ENCODE measurements at places on chromosomes 2 and 18. TPM values are rescaled to one million over a fixed set of nuclear protein-coding genes. Genes with fewer than 3 reads are reported as not detected.

Gene POMC
- total RNA-seq = 2.2 TPM

Gene MC4R
- not detected for total RNA-seq

Gene LOXHD1
- 0.37 TPM for total RNA-seq

Gene ADAM23
- 4.7 TPM for total RNA-seq

Gene C1QL2
- not detected for total RNA-seq

Gene LYPD6B
- total RNA-seq = not detected

Gene LRP1B
- 0.46 TPM for total RNA-seq

Gene GREB1L
- 1.0 TPM for total RNA-seq

Gene LRRC30
- total RNA-seq = not detected

Gene OXER1
- total RNA-seq = 2.2 TPM
